ENCODE measurements at places on chromosomes 2 and 18.

DNA sequence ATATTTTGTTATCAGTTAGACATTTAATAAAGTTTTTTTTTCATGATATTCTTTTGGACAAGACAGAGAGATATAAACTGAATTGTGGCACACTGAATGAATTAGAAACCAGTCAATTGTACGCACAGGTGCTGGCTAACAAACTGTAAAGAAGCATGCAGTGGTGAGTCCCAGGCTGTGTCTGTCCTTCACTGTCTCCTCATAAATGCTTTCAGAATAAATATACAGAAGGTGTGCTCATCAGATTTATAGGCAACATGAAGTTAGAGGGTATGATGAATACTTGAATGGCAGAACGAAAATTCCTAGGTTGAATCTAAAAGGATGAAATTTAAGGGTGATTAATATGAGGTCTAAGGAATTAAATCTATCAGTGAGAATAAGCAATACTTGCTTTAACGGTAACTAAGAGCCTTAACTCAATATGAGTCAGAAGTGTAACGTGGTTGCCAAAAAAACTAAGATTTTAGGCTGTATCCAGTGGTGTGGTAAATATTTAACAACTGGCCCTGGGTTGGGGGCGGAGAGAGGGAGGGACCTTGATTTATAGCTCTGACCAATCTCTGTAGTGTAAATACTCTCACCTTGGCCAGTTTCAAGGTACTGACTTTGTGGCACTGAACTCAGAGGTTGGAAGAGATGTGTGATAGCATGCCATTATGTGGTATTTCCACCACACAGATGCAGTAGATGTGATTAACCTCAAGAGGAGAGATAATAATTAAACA, 41.9 kb upstream of the AAK1 start:
- DNase-seq, result no peak

DNA sequence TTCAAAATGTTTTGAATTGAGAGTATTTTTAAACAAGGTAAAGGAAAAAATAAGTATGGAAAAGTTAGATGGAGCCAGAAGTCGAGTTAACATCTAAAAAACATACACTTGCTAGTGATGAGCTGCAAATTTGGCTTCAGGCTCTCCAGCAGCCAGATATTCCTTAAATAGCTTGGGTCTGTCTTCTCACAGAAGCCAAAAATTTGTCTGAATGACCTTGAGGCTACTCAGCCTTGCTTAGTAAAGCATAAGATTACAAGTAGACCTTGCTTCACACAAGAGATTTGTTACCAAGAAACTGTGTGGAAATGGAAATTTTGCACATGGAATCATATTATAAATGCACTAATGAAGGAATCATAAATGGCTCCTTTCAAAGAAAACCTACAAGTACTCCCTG, 40.8 kb upstream of the GRB14 start:
- no peak for DNase-seq

DNA sequence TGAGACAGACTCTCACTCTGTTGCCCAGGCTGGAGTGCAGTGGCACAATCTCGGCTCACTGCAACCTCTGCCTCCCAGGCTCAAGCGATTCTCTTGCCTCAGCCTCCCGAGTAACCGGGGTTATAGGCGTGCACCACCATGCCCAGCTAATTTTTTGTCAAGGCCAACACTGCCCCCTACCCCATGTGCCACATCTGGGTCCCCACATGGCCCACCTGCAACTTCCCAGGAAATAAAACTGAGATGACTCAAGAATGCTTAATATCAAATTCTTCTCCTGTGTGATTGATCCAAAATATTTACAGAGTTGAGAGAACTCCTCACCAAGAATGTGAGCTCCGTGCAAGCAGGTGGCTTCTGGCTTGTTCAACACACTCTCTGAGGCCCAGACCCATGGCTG, 9.1 kb downstream of the AP1S3 start:
- no peak for DNase-seq

GRCh38 chr2:185813707-185814106, 75.1 kb downstream of the FSIP2 start:
- DNase-seq, result no peak

DNA sequence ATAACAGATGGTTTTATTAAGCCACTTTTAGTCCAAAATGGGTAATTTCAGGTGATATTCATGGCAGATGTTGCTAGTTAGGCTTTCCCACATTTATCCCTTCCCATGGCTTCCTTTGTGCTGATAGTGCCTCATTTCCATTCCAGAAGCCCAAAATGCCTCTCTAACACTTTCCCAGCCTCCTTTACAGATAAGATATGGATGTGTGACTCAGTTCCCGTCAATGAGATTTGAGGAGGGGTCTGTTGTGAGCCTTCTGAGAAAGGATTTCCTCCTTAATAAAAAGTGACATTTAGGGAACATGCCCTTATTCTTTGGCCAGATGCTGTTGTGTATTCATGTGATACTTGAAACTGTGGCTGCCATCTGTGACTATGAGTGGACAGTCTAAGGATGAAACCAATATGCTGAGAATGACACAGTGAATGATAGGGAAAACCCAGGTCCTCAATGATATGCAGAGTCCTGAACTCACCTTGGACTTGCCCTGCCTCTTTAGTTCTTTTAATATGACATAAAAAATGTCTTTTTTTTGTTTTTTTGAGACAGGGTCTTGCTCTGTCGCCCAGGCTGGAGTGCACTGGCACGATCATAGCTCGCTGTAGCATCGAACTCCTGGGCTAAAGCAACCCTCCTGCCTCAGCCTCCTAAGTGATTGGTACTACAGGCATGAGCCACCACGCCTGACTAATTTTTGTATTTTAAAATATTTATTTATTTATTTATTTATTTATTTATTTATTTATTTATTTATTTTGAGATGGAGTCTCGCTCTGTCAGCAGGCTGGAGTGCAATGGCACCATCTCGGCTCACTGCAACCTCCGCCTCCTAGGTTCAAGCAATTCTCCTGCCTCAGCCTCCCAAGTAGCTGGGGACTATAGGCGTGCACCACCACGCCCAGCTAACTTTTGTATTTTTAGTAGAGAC, 5.8 kb upstream of the ACSL3 start:
- DNase-seq, result no peak

- no peak for DNase-seq
Observed at GRCh38 chr2:95231723-95232122, 24.4 kb downstream of the ZNF892 start.

DNA sequence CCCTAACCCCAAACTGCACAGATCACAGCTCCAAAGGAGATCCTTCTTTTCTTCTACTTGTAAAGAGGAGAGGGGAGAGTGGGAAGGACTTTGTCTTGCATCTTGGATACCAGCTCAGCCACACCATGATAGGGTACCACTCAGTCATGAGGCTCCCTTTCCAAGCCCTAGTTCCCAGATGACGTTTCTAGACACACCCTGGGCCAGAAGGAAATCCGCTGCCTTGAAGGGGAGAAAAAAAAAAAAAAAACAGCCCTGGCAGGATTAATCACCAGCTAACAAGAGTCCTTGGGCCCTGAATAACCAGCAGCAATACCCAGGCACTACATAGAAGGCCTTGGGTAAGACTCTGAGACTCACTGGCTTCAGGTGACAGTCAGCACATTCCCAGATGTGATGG, 36.9 kb downstream of the ST8SIA3 start:
- DNase-seq, result no peak

DNA sequence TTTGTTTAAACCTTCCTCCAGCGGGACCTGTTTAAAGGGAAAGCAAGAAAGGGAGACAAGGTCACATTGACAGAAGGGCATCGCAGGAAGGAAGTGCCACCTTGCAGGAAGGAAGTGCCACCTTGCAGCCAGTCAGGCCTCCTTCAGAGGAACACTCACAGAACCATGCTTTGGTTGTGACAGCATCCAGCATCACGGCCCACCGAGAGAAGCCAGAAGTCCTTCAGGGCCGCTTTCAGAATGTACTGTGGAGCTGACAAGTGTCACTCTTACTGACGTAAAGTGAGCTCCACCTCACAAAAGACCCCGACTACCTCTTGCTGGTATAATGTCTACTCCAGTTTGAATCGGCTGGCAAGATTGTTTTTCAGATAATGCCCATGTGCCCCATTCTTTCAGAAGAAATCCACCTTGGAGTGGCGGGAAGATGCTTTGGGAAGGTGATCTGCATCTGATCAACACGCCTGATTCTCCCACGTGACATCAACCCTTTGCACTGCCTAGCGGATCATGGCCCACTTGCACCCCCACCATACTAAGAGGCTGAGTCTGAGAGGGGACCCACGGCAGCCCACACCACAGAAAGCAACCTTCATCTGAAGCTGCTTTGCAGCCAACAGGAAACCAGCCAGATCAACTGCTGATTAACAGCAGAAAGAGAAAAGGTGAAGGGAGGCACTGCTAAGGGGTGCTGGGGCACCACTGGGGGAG, 99.8 kb downstream of the UXS1 start:
- no peak for DNase-seq

GRCh38 chr2:142040556-142040955, 90.3 kb downstream of the LRP1B start:
- DNase-seq, result no peak

DNA sequence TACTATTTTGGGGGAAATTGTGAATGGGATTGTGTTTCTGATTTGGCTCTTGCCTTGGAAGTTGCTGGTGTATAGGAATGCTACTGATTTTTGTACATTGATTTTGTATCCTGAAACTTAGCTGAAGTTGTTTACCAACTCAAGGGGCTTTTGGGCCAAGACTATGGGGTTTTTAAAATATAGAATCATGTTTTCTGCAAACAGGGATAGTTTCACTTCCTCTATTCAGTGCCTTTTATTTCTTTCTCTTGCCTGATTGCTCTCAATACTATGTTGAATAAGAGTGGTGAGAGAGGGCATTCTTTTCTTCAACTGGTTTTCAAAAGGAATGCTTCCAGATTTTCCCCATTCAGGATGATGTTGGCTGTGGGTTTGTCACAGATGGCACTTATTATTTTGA, 1383.8 kb upstream of the ACVR2A start:
- DNase-seq, result no peak

DNA sequence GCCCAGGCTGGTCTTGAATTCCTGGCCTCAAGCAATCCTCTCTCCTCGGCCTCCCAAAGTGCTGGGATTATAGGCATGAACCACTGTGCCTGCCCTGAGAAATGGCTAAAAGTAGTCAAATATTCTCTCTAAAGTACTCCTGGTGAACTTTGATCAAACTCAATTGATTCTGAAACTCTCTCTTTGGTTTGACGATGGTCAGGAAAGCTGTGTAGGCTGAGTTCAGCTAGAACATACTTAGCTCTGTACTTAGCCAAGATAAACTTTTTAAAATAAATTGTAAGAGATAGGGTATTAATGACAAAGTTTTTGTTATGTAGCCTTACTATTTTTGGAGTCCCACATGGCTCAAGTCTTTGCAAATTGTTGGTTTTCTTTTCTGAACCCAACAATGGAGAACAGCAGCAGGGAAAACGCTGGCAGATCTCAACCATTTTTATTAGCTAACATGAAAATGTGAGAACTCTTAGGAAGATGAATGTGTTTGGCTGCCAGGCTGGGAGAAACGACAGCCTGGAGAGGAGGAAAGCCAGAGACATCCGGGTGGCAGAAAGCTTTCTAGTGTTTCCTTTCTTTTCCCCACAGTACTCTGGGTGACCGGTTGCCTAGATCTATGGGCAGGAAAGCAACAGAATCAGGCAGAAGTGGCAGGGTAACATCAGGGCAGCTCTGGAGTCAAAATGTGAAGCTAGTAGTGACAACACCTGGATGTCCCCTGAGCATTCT, 193.0 kb upstream of the LHCGR start:
- no peak for DNase-seq

GRCh38 chr2:122514451-122514996, 759.1 kb downstream of the TSN start:
- DNase-seq, result no peak

DNA sequence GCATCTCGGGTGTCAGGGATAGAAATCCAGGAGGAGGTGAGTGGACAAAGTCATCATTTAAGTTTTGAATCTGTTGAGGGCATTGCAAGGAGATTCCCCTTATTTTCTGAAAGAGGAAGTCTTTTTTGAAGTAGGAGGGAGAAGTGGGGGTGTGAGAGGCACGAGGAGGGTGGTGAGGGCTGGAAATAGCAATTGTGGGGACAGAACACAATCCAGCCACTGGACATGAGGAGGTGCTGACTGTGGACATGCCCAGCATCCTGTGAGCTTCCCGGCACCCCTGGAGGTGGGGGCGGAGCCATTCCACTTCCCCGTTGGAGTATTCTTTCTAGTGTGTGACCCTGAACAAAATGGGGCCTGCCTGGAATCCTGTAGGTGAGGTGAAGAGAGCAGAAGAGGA, 310.7 kb upstream of the EPAS1 start:
- DNase-seq, result peak; percentile 7

DNA sequence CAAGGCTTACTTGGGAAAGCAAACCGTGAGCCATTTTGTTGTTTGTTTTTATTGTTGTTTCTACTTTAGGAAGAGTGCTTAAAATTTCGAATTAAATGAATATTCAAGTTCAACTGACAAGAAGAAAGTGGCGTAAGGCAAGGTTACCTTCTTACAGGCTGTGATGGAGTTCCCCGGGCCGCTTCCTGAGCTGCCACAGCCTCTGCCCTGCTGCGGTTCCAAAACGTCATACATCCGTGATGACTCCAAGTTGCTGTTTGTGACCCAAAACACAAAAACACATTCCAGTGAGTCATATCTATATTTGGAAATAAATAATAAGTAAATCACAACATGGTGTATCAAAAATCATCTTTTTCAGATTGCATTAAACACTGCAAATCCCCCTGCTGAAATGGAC, 49.7 kb downstream of the SPHKAP start:
- no peak for DNase-seq

DNA sequence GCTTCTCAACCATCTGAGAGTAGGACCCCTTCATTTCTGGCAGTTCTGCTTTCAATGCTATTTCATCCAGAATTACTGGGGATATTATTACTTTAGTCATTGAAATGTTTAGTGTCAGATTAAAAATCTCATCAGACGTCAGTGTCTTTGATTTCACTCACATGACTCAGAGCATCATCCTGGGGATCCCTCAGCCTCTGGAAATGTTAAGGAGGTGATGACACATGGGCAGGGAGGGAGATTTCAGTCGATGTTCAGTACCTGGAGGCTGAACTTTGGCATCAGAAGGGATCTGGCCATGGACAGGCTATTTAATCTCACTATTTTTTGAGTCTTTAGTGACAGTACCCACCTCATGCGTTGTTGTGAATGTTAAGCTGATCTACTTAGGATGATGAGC, 39.1 kb downstream of the OSBPL6 start:
- no peak for DNase-seq

DNA sequence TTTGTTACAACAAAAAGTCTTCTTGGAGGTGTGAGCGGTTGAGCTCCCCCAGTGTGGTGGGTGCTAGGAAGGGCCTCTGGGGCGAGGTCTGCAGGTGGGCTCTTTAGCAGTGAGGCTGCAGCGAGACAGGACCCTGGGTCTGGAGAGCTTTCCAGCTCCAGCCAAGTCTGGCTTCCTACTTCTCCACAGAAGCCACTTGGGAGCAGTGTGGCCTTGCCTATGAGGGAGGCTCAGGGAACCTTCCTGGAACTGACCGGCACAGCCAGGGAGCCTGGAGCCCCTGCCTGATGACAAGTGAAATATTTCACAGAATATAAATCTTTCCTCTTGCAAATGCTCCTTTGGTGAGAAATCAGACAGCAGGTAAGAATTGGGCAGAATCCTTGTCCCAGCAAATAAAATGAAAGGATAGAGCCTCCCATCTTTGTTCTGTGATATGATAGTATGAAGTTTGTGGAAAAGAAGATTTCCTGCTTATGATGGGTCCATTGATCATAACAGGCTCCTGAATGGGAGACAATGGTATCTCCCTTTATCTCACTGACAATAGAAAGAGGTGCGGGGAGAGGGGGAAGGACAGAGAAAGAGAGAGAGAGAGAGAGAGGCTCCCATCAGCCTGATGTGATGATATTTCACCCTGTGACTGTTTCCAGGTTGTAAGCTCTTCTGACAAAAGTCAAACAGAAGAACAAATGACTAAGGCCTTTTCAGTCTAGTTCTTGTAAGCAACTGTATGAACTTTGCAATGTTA, 289.8 kb upstream of the SPRED2 start:
- no peak for DNase-seq

GRCh38 chr2:626491-627339, 50.5 kb downstream of the TMEM18 start:
- no peak for DNase-seq

Measured in HL-60 (cell line).